ENCODE measurements at places on chromosomes 2 and 18. TPM values are rescaled to one million over a fixed set of nuclear protein-coding genes. Genes with fewer than 3 reads are reported as not detected.

GRCh38 chr18:44850001-44850400 lies 169.3 kb downstream of the SETBP1 start:
- no peak overlapping the region for H3K27ac ChIP-seq
- no peaks in the 10 kb centered on the region for H3K36me3 ChIP-seq
- peaks cover 9% of the 10 kb centered on the region for H3K27me3 ChIP-seq

Gene CCDC141
- 15.0 TPM for total RNA-seq

DNA sequence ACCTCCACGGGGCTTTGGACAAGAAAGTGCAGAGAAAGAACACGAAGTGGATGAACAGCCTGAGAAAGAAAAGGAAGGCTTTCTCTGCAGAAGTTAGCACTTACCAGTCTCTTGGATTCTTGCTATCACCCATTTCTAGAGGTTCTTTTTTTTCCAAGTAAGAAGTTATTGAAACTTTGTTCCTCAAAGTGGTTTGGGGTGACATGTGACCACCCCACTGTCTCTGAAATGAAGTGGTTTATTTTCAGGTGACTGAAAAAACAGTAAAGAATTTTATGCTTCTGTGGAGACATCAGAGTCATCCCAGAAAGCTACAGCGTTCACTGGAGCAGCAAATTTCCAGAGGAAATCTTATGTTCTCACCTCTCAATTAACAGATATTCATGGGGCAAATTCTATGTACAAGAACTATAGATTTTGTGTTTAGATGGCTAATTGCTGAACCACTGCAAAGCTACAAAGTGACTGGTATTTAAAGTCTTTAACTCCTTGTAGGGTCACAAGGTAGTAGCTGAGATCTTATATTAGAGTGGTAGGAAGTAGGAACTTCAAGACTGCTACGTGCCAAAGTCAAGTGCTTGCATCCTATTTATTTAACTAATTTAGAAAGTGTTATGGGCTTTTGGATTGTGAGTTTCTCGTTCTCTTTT lies 267.5 kb downstream of the TGIF1 start:
- no peak for DNase-seq
- H3K27ac ChIP-seq: no peak overlapping the region
- H3K36me3 ChIP-seq: no peaks in the 10 kb centered on the region
- H3K4me1 ChIP-seq: peaks cover 3% of the 10 kb centered on the region
- no peak overlapping the region for H3K4me3 ChIP-seq

DNA sequence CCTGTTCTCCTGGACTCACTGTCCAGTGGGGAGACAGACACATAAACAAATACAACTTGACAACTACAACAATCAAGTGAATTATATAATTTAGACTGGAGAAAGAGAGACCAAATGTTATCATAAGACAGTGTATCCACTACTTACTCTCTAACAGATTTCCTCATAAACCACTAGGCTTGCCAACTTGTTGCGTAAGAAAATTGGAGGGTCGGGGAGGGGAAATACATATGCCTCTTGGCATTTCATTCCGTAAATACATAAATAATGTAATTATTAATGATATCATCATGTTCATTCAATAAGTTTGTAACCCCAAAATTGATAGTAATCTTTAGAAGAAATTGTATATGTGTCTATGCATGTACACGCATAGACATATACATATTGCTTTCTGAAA lies 14.9 kb downstream of the RAB6D start:
- no peaks in the 10 kb centered on the region for H3K4me1 ChIP-seq
- no peak overlapping the region for H3K27ac ChIP-seq
- H3K27me3 ChIP-seq: peaks cover 23% of the 10 kb centered on the region
- no peak overlapping the region for H3K4me3 ChIP-seq

GRCh38 chr2:9247786-9248185 lies 41.2 kb downstream of the ASAP2 start:
- H3K4me3 ChIP-seq: no peak overlapping the region
- H3K27me3 ChIP-seq: peaks cover 8% of the 10 kb centered on the region
- no peaks in the 10 kb centered on the region for H3K4me1 ChIP-seq
- no peaks in the 10 kb centered on the region for H3K36me3 ChIP-seq
- no peak overlapping the region for H3K27ac ChIP-seq
- no peak for DNase-seq

Gene CRYBA2
- not detected for total RNA-seq

Gene IL18RAP
- 16.7 TPM for total RNA-seq

Gene SP140
- 58.7 TPM for total RNA-seq

GRCh38 chr2:20199633-20200270 lies 25.2 kb downstream of the SDC1 start:
- H3K4me1 ChIP-seq: no peaks in the 10 kb centered on the region
- no peaks in the 10 kb centered on the region for H3K36me3 ChIP-seq
- no peaks in the 10 kb centered on the region for H3K27me3 ChIP-seq
- H3K4me3 ChIP-seq: no peak overlapping the region
- H3K27ac ChIP-seq: no peak overlapping the region

- H3K4me1 ChIP-seq: no peaks in the 10 kb centered on the region
- H3K27me3 ChIP-seq: no peaks in the 10 kb centered on the region
- DNase-seq: no peak
- no peak overlapping the region for H3K27ac ChIP-seq
Measured at GRCh38 chr2:192773044-192773443, 578.3 kb upstream of the TMEFF2 start.

DNA sequence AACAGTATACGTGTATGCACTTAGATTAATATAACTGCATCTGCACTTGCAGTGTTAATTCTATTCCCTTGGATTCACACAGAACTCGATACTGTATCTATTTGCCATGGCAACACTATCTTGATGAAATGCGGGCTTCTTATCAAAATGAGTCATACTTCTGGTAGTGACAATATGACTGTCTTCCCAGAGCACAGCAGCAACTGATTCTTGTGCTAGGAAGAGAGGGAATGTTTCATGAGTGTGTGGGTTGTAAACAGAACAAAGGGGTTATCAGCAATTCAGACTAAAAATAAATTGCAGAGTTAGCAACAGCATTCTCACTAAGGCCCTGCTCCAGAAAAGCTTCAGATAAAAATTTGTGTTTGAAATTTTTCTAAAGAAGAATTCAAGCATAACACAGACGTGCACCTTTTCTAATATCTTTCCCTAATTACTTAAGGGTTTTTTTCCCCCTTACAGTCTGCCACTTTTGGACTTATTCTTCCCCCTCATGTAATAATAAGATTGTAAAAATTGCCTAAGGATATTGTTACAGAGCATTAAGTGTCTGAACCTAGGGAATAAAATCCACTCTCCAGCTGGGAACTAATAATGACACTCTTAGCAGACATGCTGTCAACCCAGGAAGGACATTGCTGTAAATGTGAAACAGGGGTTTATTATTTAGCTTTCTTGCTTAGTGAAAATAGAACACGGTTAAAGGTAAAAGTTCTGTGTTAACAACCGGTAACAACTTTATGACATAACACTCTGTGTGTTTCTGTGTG lies 99.9 kb upstream of the SLC38A11 start:
- H3K27ac ChIP-seq: no peak overlapping the region
- H3K27me3 ChIP-seq: no peaks in the 10 kb centered on the region
- H3K4me1 ChIP-seq: peaks cover 4% of the 10 kb centered on the region

DNA sequence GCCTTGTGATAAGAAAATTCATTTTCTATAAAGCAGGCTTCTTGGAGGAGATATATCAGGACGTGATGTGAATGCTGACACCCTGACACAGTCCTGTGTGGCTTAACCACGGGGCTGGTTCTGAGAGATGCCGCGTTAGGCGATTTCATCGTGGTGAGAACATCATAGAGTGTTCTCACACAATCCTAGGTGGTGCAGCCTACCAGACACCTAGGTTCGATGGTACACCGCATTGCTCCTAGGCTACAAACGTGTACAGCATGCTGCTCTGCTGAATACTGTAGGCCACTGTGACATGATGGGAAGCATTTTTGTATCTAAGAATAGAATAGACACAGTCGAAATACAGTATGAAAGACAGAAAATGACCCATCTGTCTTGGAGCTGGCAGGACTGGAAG lies 82.5 kb downstream of the TNFRSF11A start:
- peaks cover 2% of the 10 kb centered on the region for H3K36me3 ChIP-seq
- no peak overlapping the region for H3K4me3 ChIP-seq
- H3K4me1 ChIP-seq: peaks cover 3% of the 10 kb centered on the region

GRCh38 chr2:134936691-134937090 lies 18.1 kb downstream of the CCNT2 start:
- peaks cover 30% of the 10 kb centered on the region for H3K36me3 ChIP-seq
- no peak for DNase-seq
- H3K4me3 ChIP-seq: no peak overlapping the region
- no peaks in the 10 kb centered on the region for H3K27me3 ChIP-seq
- peaks cover 27% of the 10 kb centered on the region for H3K4me1 ChIP-seq
- no peak overlapping the region for H3K27ac ChIP-seq

Gene TXNDC2
- total RNA-seq: not detected

DNA sequence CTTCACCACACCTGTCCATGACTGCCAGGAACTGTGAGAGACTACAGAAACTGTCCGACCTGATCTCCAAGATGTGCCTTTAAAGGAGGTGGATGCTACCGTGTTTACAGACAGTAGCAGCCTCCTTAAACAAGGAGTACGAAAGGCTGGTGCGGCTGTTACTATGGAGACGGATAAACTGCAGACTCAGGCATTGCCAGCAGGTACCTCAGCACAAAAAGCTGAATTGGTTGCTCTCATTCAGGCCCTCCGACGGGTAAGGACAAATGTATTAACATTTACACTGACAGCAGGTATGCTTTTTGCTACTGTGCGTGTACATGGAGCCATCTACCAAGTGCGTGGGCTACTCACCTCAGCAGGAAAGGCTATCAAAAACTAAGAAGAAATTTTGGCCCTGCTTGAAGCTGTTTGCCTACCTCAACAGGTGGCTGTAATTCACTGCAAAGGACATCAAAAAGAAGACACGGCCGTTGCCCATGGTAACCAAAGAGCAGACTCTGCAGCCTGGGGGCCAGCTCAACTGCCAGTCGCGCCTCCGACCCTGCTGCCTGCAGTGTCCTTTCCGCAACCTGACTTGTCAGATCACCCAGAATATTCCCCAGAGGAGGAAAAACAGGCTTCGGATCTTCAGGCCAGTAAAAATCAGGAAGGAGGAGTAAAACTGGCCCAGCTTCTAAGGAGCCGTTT lies 30.9 kb downstream of the SKA1 start:
- H3K4me1 ChIP-seq: no peaks in the 10 kb centered on the region
- no peak overlapping the region for H3K4me3 ChIP-seq
- H3K36me3 ChIP-seq: no peaks in the 10 kb centered on the region

DNA sequence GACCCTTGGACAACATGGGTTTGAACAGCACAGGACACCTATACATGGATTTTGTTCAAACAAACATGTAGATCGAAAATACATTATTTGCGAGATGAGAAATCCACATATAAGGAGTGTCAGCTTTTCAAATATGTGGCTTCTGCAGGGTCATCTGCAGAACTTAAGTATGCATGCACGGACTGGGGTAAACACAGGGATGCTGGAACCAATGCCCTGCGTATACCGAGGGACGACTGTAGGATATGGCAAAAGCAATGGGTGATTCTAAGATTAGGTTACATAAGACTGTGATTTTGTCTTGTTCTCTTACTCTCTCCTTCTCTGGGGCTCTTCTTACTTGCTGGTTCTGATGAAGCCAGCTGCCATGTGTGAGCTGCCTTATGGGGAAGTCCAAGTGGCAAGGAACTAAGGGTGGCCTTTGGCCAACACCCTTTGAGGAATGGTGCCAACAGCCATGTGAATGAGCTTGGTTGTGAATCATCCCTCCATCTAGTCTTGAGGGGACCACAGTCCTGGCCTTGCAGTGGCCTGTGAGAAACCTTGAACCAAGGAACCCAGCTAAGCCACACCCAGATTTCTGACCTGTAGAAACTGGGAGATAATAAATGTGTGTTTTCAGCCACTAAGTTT lies 66.5 kb downstream of the EVA1A start:
- no peak overlapping the region for H3K4me3 ChIP-seq
- H3K36me3 ChIP-seq: no peaks in the 10 kb centered on the region
- H3K27me3 ChIP-seq: peaks cover 4% of the 10 kb centered on the region
- no peak for DNase-seq
- H3K27ac ChIP-seq: no peak overlapping the region
- H3K4me1 ChIP-seq: no peaks in the 10 kb centered on the region

GRCh38 chr2:54589340-54590215 lies 133.5 kb downstream of the SPTBN1 start:
- no peaks in the 10 kb centered on the region for H3K27me3 ChIP-seq
- H3K4me3 ChIP-seq: peak overlapping the region; percentile 76
- H3K27ac ChIP-seq: peak overlapping the region; percentile 95
- H3K4me1 ChIP-seq: peaks cover 66% of the 10 kb centered on the region

Gene GATA6
- total RNA-seq: 0.14 TPM

Gene PTH2R
- 0.22 TPM for total RNA-seq

Gene CYP26B1
- total RNA-seq: not detected

- H3K27me3 ChIP-seq: peaks cover 3% of the 10 kb centered on the region
- H3K4me1 ChIP-seq: peaks cover 15% of the 10 kb centered on the region
- no peak for DNase-seq
Measured at GRCh38 chr2:64692401-64692800, 38.7 kb upstream of the SERTAD2 start.

Data from activated naive CD8-positive, alpha-beta T cell treated with anti-CD3 and anti-CD28 coated beads, Interleukin-2, amount 10 ng/mL, durations not matched to agents 7 days and 5 days (primary cell).